HS-5 (cell line): ENCODE measurements at places on chromosomes 6 and 20.

- DNase-seq: no peak
Measured at GRCh38 chr6:29656157-29656556, 735 bp upstream of the MOG start.

DNA sequence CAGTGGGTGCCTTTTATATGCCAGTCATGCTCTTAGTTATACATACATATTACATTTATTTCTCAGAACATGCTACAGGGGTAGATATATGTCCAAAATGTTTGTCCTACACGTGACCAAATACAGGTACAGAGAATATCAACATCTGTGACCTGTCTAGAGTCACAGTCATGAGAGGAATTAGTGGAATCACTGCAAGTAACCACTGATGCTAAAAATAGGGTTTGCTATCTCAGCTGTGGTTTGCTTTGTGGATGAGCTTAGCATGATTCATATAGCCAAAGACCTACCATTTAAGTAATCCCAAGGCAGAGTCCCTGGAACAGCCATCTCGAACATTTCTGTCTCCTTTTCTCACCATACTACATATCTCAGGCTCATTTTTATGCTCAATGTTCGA lies 32.3 kb downstream of the GSTA3 start:
- peak; percentile 75 for DNase-seq

- DNase-seq: no peak
Measured at GRCh38 chr6:105859457-105859856, 226.7 kb upstream of the PRDM1 start.

DNA sequence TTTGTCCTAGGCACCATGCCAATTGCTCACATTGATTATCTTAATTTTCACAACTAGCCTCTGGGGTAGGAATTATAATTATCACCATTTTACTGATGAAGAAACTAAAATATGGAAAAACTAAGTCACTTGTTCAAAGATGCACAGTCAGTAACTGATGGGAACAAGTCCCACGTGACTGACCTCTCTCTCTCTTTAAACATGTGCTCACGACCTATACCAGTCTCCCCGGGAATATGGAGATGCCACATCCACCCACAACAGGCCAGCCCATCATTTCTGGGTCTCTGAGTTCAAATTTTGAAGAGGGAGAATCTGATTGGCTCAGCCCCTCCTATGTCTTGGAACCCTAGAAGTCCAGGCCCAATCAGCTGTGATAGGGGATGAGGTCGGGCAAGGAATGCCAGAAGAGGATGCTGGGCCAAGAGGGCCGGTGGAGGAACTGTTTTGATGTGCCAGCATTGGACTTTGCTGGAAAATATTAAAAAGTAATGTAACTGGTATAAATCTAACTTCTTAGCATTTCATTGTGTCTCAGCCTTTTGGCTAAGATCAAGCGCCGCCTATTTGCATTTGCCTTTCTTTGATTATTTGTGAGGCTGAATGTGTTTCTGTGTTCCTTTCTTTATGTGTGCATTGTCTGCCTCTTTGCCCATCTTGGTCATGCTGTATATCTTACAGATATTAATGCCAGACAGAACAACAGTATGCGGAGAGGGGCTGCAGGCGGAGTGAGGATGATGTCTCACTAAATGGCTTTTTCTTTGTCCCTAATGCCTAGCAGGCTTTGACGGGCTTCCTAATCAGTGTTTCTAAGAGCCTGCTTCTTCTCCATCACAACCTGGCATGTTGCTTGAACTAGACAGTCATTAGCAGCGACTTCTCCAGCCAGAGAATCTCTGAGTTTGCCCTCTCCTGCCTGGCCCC lies 126.6 kb downstream of the VEGFA start:
- DNase-seq: no peak

DNA sequence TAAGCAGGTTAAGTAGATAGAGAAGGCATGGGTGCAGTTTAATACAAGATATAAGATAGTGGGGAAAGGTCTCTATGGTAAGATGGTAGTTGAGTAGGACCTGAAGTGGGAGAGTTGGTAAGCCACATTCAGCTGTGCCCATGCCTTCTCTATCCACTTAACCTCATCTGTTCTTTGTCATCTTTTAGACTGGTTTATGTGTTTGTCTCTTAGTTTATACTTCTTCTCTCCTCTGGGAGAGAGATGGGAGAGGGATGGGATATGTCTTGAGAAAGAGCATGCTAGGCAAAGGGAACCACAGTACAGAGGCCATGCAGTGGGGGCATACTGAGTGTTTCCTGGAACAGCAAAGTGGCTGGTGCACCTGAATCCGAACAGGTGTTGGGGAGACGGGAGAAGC lies 46.7 kb downstream of the KIZ start:
- no peak for DNase-seq
